ENCODE measurements at places on chromosomes 12 and 14.

GRCh38 chr14:55523321-55523720, 56.7 kb upstream of the KTN1 start:
- DNase-seq: no peak

DNA sequence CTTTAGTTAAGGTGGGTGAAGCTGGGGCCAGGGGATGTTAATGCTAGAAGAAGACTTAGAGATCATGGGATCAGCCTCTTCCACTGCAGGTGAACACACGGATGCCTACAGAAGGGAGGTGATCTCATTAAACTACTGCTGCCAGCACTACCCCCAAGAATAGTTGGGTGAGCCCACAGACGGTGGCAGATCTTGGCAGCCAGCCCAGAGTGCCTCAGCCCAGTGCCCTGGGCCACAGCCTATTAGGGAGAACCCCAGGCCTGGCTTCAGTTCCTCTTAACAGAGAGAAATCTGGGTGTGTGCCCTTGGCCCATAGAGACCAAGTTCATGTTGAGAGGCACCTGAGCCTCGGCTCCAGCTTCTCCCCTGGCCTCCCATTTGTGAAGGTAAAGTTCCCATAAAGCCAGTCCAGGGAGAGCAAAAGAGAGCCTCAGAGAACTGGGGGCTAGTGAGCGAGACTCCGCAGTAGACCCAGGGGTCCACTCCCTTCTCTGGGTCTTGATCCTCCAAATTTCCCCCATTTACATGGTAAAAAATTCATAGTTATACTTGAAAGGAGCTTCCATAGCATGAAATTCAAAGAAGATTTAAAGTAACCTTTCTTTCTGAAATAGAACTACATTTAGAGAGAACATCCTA, 125.0 kb upstream of the CCND2 start:
- DNase-seq: no peak

- no peak for DNase-seq
These were observed 38.2 kb upstream of the ARHGAP5 start for GRCh38 chr14:32038876-32039275.

DNA sequence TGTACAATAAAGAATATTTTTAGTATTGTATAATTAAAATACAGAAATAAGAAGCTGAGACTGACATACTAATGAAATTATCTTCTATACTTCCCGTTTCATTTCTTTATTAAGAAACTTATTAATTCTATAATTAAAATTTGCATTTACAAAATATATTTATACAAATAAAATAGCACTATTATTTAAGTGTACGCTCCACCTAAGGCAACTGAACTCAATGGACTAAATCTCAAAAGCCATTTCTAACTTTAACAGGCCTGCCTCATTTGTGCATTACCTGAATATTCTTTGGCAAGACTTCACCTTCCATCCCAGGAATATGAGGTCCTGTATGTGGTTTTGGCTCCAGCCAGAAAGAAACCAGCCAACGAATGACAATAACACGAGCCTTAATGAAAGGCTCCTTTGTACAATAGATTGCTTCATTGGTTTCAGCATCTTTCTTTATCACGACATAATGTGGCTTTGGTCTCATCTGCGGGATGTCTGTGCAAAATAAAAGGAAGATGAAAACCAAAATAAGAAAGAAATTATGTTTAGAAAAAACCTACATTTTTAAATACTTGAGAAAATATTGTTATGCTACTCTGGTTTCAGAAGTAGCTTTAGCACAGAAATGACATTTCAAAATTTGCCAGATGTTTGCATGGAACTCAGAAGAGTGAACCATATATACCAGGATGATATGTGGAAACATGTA, 58.7 kb downstream of the RALGAPA1 start:
- DNase-seq: no peak

- DNase-seq: no peak
These were observed 17.1 kb downstream of the FICD start for GRCh38 chr12:108531929-108532848.

DNA sequence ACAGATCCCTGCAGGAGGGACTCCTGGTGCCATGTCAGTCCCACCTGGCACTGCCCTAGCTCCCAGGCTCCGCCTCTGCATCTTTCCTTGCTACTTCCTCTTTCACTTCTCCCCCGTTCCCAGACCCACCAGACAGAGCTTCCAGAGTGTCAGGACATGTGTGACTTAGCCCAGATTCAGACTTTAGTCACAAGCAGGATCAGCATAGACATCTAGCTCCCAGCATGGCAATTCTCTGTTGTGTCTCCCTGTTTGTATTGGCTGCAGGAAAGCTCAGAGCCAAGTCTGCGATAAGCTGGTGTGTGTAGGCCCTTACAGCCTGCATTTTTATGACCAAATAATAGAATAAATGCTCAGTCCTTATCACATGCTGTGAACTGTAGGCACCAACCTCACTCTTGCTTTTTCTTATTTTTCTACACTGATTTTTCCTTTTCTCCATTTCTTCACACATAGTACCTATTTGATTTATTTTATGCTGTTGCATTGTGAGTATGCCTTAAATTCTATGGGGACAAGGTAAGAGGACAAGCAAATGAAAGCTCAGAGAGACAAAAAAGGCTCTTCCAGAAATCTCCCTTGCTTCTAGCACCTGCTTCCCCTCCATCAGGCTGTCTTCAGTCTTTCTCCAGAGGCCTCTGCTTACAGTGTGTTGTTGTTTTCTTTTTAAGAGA, 5.9 kb downstream of the DHRS2 start:
- DNase-seq: no peak

- no peak for DNase-seq
These were observed 142.6 kb upstream of the OTX2 start for GRCh38 chr14:56952766-56953473.

DNA sequence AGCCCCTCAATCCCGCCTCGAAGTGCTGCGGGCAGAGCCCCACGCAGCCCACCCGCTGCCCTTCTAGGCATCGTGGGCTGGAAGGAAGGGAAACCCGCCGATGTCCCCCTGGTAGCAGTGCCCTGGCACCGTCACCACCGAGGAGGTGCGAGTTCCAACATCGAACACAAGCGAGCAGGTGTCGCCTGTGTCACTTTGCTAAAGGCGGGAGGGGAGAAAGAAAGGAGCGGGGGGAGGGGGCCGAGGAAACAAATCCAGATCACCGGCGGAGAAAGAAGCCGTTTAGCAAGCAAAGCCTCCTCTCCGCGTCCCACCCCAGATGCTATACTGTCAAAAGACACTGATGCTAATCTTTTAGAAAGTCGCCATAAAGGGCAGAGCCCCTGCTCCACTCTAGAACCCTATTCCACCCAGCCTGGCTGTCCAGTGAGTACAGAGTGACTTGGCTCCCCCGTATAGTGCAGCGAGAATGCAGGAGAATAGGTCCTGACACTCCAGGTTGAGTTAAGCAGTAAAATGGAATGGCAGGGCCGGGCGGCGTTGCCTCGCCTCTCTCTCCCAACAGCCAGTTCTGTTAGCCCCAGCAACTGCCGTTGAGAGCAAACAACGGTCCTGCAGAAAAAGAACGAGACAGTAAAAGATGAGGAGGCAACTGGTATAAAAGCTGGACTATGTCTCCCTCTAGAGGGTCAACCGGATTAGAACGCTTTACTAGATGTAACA, 67.9 kb upstream of the USP15 start:
- DNase-seq: peak; percentile 21

DNA sequence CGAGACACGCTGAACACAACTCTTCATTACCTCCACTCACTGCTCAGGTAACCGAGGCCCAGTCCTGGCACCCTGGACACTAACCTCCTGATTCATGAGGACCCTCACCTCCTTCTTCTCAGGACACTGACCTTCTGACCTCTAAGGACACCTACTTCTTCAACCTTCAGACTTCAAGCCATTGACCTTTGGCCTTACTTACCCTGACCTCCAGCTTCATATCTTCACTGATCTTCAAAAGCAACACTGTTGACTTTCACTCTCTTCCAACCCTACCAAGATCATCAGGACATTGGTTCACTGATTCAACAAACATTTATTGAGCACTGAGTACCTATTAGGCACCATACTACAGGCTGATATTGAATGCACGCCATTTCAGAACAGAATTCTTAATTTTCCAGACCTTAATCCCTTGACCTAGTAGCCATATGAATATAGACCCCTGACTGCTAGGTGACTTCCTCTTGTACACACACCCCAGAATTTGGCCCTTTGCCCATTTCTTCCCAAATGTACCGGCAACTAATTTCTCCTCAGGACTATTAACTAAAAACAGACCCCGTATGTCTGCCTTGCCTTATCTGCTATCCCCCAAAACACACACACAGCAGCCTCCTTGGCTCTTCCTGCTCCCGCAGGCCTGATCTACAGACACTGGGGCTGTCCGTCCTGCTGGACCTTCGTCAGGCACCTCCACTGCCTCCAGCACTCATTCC, 5.8 kb downstream of the ARHGEF40 start:
- DNase-seq: no peak

DNA sequence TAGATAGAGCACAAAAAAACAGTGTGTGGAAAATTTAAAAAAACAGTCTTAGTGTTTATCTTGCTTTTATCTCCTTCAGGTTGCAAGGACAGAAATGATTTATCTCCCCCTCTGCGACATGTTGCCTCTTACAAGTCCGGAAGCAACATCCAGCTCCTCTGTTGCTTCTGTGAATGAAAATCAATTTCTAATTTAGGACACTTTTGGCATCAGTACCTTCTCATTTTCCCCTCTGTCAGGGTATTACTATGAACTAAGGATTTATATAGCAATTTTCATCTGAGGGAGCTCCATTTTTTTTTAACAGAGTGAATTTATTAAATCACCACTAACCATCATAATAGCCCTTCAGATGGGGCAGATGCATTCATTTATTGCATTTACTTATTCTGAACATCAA, 116.6 kb upstream of the PLXNC1 start:
- DNase-seq: no peak

DNA sequence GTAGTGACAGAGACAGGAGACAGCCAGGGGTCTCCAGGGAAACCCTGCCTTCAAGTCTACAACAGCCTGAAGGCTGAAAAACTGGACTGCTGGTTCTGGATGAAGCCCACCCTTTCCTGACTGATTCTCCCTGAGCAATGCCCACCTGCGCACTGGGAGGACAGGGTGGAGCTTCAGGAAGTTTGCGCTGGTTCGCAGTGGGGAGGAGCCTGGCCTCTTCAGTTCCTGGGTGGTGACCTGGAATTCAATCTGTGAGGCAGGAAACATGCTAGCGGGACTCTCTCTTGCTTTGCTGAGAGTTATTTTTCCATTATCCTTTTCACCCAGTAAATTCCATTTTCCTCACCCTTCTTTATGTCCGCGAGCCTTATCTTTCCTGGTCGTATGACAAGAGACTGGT, 600.8 kb downstream of the TRHDE start:
- no peak for DNase-seq

GRCh38 chr14:65472189-65472588, 59.7 kb downstream of the FUT8 start:
- no peak for DNase-seq

- peak; percentile 38 for DNase-seq
These were observed 51.1 kb downstream of the GTF2A1 start for GRCh38 chr14:81169711-81170103.

DNA sequence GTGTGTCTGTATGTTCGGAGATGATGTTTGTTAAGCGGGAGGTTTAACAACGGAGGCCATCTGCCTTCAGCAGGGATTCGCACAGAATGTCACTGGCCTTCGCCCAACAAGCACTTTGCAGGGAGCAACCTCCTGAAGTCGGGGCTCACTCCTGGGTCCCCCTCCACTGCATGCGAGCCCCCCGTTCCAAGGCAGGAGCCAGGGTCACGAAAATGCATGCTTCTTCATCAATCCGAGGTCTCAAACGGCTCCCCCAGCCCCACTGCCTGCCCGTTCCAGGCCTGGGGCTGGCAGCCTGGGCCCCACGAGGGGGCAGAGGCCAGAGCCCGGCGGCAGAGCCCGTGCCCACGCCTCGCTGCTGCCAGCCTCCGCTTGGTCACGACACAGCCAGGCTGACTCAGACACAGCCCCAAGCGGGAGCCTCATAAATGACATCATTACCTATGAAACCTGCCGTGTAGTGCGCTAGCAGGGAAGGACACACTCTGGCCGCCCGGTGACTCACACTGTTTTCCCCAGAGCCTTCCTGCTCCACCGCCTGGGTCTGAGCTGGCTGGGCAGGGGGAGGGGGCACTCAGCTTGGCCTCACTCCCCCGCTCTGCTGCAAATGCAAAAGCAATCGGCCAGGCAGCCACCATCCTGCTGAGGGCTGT, 169.5 kb upstream of the RTL1 start:
- peak; percentile 36 for DNase-seq

- no peak for DNase-seq
These were observed 8.9 kb downstream of the HVCN1 start for GRCh38 chr12:110680032-110680431.

DNA sequence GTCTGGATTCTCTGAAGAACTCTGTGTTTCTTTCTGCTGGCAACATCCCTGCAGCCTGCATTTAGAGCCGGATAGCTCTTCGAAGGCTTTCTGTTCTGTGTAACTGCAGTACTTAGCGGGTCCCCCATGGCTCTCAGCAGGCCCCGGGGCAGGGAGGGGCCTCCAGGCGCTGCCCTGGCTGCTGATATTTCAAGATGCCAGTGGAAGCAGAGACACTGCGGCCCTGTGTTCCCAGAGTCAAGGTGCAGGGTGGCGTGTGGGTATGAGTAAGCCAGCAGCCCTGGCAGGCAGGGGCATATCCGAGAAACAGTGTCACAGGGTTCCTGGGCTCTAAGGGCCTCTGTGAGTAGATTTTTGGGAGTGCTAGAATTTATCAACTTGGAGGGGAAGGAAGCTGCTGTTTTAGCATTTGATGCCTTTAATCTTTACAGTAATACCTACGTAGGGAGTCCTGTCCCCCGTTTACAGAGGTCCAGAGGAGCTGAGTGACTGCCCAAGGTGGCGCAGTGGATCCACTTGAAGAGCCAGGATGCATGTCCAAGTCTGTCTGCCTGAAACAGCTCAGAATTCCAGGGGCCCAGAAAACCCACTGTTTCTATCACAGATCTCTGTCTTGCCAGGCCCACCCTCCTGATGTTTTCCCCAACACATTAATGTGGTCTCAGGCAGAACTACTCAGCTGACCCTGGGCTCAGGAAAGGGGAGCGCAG, 16.2 kb downstream of the ESRRB start:
- no peak for DNase-seq

DNA sequence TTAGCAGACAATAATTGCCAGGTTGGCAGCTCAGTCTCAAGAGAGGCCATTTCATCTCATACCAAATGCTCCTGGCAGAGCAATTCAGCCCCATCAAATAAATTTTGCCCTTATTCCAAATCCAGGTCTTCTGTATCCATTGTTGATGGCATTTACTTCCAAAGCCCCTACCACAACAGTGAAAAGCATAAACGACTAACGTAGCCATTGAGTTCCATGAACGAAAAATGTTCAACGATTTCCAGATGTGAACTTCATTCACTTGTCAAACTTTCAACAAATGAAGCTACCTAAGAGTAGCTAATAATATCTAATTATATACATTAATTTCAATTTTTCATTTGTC, 3.0 kb upstream of the GCN1 start:
- DNase-seq: no peak

DNA sequence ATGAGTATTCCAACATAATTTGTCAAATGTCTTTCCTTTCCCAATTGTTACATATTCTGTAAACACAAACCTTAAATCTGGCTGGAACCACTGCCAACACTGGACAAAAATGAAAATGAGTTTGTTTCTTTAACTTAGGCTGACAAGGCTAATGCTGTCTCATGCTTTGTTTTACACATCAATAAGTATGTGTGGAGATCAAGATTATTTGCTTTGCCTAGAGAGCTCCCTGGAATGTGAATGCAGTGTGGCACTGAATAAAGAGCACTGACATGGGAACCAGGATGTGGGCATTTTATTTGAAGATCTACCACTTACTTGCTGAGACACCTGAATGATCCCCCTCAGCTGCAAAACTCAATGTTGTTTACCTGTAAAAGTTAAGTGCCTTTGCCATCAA, 61.7 kb downstream of the RALGAPA1 start:
- DNase-seq: no peak

- no peak for DNase-seq
These were observed 65.8 kb downstream of the PPP2R5C start for GRCh38 chr14:101827286-101827685.

- DNase-seq: no peak
These were observed 91.8 kb upstream of the TMEM260 start for GRCh38 chr14:56487761-56488160.
